ENCODE measurements at places on chromosomes 1 and 21.

GRCh38 chr1:91651243-91651642 lies 150.6 kb downstream of the CDC7 start:
- DNase-seq, result no peak

DNA sequence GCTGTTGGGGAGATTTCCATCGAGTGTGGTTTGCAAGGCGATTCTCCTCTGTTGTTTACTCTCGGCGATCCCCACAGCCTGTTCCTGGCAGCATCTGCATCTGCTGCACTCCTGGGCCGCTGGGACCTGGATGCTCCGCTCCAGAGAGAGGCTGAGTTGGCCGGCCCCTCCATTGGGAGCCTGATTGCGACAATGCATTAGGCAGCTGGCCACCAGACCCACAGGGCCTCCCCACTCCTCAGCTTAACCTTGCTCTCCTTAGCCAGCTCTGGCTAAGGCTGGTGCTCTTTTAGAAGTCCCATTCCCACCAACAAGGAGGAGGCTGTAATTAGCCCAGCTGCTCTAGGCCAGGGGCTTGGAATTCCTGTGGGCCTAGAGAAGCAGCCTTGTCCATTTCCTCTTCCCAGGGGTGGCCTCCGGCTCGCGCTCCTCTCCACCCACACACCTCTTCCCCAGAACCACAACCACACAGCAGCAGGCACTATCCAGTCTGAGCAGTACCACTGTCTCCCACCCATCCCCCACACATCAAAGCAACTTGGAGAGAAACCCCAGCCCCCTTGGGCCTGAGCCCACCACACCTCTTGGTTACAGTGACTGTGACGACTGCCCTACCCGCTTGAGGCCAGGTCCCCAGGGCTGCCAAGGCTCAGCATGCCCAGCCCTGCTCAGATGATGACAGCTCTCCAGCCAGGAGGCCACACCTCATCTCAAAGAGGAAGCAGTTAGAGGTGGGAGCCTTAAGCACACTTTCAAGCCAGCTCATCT lies 193.8 kb upstream of the EDN2 start:
- DNase-seq, result peak; percentile 50

DNA sequence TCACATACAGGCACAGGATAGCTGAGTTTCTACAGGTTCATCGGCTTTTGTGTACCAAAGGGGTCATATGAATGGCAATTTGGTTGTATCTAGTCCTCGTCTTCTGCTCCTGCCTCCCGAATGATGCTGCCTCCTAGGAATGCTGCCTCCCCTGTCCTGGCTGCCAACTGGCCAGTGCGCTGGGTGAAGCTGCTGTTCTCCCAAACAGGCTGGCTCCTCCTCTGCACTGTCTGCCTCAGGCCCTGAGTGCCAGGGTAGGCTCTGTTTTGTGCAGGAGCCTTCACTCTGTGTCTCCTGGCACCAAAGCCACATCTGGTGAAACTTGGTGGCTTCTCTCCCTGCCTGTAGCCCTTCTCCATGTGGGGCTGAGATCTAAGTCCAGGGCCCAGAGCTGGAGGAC lies 60.3 kb downstream of the RHOU start:
- DNase-seq, result no peak

GRCh38 chr1:29657816-29658215 lies 421.5 kb downstream of the PTPRU start:
- DNase-seq, result no peak

- DNase-seq, result peak; percentile 73
These were observed 53.6 kb upstream of the RUNX1 start for GRCh38 chr21:35102488-35103371.

- no peak for DNase-seq
These were observed 20.1 kb upstream of the ADAR start for GRCh38 chr1:154628121-154628405.

- no peak for DNase-seq
These were observed 18.1 kb downstream of the RD3 start for GRCh38 chr1:211473823-211474222.

DNA sequence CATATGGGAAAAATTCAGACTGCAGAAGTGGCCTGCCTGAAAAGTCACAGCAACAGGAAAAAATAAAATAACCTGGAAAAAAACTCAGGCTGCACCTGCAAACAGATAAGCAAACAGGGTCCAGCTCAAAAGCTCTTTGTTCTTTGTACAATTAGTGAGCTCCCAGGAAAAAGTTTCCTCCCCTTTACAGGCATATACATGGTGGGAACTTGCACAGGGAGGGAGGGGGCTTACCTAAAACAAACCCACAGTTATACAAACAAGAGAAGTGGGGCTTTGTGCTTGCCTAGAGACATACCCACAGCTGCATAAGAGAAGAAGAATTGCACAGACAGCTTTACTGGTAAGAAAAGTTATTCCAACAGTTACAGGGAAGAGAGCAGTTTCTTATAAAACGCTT lies 31.7 kb upstream of the COG2 start:
- DNase-seq, result no peak

- DNase-seq, result peak; percentile 78
These were observed 6.9 kb upstream of the GPATCH4 start for GRCh38 chr1:156608036-156608674.

- DNase-seq, result peak; percentile 56
These were observed 18.1 kb upstream of the SHE start for GRCh38 chr1:154520333-154520732.

DNA sequence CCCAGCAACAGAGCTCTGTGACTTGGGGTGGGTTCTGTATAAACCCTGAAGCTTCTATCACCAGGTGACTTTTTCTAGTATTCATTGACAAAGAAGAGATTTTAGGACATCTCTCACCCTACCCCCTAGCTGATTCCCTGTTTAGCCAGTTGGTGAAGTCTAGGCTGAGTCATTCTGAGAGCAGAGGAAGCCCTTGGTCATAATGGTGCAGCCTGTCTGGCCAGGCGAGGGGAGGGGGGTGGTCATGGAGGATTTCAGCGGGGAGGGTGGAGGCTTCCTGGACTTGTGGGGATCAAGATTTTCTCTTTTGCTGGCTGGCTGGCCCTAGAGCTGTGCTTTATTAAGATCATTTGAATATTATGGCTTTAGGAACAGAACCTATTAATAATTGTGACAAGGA lies 262.6 kb downstream of the CAMTA1 start:
- no peak for DNase-seq

DNA sequence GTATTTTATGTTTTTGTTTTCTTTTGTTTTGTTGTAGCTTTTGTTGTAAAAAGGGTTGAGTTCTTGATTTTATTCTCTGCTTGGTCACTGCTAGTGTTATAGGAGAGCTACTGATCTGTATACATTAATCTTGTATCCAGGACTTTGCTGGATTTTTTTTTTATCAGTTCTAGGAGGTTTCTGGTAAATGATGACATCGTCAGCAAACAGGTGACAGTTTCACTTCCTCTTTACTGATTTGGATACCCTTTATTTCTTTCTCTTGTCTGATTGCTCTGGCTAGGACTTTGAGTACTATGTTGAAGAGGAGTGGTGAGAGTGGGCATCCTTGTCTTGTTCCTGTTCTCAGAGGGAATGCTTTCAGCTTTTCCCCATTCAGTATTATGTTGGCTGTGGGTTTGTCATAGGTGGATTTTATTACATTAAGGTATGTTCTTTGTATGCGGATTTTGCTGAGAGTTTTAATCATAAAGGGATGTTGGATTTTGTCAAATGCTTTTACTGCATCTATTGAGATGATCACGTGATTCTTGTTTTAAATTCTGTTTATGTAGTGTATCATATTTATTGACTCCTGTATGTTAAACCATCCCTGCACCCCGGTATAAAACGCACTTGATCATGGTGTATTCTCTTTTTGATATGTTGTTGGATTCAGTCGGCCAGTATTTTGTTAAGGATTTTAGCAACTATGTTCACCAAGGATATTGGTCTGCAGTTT lies 905.7 kb downstream of the LTN1 start:
- DNase-seq, result no peak

DNA sequence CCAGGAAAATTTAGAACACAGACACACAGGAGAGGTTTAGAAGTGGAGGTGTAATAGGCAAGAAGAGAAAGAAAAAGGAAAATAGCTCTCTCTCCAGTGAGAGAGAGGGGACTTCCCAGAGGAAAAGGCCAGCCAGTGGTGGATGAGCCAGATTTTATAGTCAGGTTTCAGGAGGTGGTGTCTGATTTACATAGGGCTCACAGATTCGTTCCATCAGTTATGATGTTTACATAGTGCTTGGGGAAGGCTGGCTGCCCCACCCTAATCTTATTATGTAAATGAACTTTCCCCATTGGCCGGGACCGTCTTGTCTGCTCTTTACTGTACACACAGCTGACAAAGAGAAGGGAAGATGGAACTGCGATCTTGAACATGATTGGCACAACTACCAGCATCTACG lies 797.3 kb downstream of the PLA2G4A start:
- DNase-seq, result no peak

DNA sequence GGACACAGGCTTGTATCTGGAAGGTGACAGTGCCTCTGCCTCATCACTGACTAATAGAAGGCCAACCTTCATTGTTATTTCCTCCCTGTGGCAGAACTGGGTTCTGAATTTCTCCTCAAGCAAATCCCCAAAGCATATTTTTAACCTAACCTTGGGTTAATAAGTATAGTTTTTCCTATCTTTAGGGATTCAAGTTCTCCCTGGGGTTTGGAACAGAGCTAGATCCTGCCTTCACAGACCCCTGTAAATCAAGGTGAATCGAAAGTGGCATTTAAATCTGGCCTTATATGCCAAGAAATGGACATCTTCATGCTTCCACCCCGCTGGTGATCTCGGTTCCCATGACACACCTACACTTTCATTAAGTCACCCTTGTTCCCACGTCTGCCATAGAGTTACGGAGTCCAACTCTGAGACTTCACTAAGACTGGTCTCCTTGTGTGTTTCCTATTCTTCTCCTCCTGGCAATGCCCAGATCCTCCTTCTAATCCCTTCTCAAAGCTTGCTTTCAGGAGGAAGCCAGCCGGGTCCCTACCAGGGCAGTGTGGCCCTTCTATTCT lies 4.3 kb upstream of the CHI3L2 start:
- peak; percentile 45 for DNase-seq

DNA sequence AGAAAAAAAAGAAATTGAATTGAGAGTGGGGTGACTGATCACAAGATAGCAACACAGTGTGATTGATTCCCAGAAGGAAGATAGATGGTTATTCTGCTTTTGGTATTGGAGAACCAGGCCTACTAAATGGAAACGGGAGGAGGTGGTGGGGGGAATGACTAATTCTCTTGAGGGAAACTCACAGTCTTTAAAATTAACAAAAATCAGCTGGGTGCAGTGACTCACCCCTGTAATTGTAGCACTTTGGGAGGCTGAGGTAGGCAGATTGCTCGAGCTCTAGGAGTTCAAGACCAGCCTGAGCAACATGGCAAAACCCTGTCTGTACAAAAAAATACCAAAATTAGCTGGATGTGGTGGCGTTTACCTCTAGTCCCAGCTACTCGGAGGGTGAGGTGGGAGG lies 134.6 kb upstream of the PDE4B start:
- no peak for DNase-seq

DNA sequence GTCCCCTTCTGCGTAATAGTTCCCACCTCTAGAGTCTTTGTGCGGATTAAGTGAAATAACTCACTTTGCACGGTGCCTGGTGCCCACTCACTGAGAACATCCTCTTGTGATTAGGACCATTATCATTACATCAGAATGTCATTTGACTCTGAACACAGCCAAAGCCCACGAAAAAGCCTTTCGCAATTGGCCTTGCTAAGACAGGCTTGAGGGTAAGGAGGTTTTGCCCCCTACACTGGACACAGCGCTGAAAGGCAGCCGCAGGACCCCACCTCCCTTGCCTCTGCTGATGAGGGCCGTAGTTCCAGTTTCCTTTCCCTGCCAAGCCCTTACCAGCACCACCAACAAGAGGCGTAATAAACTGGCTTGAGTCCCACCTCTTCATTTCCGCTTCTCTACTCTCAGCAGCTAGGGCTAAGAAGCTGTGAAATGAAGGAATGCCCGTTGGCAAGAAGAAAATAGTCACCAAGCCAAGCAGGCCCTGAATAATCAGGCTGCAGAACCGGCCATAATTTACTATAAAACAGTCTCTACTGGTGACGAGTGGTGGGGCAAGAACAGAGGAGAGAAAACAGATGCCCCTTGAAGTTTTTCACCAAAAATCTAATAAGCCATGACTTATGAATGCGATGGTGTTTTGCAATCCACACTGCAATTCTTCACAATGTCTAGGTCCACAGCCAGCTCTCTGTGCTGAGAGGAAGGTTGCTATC lies 53.1 kb downstream of the SH3GLB1 start:
- peak; percentile 89 for DNase-seq

DNA sequence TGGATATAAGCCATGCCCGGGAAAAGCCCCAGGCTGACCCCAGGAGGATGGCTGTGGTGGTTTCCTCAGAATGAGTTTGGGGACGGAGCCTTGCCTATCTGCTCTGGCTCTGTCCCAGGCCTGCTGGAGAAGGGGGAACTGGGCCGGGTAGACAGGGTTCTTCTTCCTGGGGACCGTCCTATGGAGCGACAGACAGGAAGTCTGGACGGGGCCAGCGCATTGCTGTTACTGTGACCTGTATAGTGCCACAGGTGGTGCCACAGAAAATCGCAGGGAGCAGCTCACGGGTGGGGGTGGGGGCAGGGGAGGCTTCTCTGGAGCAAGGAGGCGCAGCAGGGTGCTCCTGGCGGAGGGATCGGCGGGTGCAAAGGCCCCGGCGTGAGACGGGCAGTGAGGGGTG lies 36.4 kb downstream of the CFAP74 start:
- DNase-seq, result no peak

DNA sequence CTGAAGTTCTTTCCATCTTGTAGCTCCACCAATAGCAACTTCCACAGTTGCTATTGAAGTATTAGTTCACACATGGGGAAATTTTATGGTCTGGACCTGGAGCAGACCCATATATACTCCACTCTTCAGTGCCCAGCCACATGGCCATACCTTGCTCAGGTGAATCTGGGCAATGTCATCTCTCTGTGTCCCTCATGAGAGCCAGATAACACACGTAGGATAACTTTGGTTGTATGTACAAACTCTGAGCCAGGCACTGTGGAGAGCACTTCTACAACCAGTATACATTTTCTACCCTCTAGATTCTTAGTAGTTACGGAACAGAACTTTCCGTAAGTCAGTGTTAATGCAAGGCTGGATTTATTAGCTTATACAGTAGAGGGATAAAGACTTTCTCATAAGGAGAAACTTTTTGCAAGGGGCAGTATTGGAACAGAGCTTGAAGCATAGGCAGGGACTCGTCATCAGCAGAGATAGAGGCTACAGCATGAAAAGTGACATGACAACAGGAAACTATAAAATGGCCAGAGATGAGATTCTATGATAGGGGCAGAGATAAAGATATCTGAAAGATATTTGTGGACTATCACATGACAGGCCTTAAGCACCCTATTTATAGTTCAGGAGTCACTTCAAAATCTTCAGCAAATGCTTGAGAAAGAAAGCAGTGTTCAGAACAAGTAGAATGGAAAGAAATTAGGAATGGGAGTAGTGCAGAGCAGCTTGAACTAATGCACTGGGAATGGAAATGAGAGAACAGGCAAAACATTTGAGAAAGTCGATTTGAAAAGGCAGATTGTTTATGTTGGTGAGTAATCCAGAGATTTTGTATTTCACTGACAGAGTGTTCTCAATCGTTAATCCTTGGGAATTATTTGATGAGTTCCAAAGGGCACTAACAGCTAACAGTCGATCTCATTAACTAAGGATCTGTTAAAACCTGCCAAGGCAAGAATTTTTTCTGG lies 481.8 kb downstream of the USP25 start:
- no peak for DNase-seq

GRCh38 chr1:91278754-91279153 lies 125.9 kb downstream of the HFM1 start:
- DNase-seq, result no peak

- no peak for DNase-seq
These were observed 23.2 kb downstream of the ILDR2 start for GRCh38 chr1:166952002-166952746.

Data from inflammatory macrophage treated with lipopolysaccharide for 4 hours (primary cell).